Activated CD4-positive, alpha-beta T cell treated with anti-CD3 and anti-CD28 coated beads, Interleukin-2, amount 10 ng/mL, durations not matched to agents 7 days and 5 days (primary cell): ENCODE measurements at places on chromosomes 7 and 10. TPM values are rescaled to one million over a fixed set of nuclear protein-coding genes. Genes with fewer than 3 reads are reported as not detected.

DNA sequence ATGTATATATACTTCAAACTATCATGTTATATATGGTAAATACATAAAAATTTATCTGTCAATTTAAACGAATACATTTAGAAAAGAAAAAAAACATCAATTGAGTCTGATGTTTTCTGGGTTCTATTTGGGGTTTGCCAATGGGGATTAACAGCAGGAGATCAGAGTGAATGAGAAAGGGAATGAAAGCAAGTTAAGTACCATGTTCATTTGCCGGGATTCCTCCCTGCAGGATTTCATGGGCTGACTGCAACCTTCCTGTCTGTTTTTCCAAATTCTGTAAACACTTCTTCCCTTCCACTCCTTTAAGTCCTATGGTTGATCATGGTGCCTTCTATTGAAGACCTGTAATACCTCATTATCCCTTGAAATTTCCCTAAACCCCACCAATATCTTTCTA, 33.9 kb upstream of the SEMA3A start:
- no peak for DNase-seq
- H3K27me3 ChIP-seq: no peaks in the 10 kb centered on the region
- no peaks in the 10 kb centered on the region for H3K4me1 ChIP-seq
- H3K27ac ChIP-seq: no peak overlapping the region

- H3K27ac ChIP-seq: no peak overlapping the region
- H3K27me3 ChIP-seq: no peaks in the 10 kb centered on the region
- H3K36me3 ChIP-seq: no peaks in the 10 kb centered on the region
- no peak for DNase-seq
- H3K4me3 ChIP-seq: no peak overlapping the region
Measured at GRCh38 chr10:131017566-131018285, 293.8 kb downstream of the TCERG1L start.

Gene CLDN3
- total RNA-seq: not detected

DNA sequence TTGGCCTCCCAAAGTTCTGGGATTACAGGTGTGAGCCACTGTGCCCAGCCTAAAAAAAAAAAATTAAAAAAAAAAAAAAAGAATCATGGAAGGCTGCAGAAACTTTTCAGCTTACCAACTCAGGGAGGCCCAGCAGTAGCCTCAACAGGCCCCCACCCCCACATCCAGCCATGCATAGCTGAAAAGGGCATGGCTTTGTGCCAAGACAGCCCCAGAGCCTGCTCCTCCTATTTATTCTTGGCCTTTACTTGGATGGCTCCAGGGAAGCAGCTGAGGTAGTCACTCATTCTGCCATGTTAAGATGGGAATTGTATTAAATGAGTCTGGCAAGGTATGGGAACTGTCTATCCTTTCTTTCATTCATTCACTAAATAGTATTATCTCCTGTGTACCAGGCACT, 13.7 kb upstream of the CNNM2 start:
- no peak for DNase-seq
- no peaks in the 10 kb centered on the region for H3K27me3 ChIP-seq
- H3K4me3 ChIP-seq: no peak overlapping the region
- H3K27ac ChIP-seq: no peak overlapping the region
- H3K4me1 ChIP-seq: no peaks in the 10 kb centered on the region

- H3K36me3 ChIP-seq: no peaks in the 10 kb centered on the region
- H3K4me3 ChIP-seq: no peak overlapping the region
- no peak for DNase-seq
- H3K4me1 ChIP-seq: no peaks in the 10 kb centered on the region
Measured at GRCh38 chr10:29896053-29896452, 163.3 kb downstream of the JCAD start.

- no peaks in the 10 kb centered on the region for H3K4me1 ChIP-seq
- no peak overlapping the region for H3K27ac ChIP-seq
- H3K27me3 ChIP-seq: no peaks in the 10 kb centered on the region
- no peak overlapping the region for H3K4me3 ChIP-seq
- DNase-seq: no peak
Measured at GRCh38 chr10:794382-794956, 105.0 kb upstream of the DIP2C start.

DNA sequence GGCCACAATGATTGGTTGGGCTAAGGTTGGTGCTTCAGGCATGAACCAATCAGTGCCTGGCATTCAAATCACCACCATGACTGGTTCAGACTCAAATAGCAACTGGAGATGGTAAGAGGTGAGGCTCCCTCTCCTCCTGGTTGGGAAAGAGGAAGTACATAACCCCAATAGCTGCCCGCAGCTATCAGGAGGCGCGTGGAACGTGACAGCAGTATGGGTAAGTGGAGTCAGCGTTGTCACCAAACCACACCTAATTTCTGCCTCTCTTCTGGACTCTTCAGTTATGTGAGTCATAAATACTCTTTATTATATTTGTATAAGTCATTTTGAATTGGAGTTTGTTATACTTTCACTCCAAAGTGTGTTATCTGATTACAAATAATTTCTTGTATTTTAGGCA, 17.9 kb upstream of the ITGA8 start:
- no peak overlapping the region for H3K27ac ChIP-seq
- no peaks in the 10 kb centered on the region for H3K36me3 ChIP-seq
- peaks cover 4% of the 10 kb centered on the region for H3K27me3 ChIP-seq
- H3K4me3 ChIP-seq: no peak overlapping the region
- DNase-seq: no peak
